ENCODE measurements at places on chromosomes 2 and 18.

DNA sequence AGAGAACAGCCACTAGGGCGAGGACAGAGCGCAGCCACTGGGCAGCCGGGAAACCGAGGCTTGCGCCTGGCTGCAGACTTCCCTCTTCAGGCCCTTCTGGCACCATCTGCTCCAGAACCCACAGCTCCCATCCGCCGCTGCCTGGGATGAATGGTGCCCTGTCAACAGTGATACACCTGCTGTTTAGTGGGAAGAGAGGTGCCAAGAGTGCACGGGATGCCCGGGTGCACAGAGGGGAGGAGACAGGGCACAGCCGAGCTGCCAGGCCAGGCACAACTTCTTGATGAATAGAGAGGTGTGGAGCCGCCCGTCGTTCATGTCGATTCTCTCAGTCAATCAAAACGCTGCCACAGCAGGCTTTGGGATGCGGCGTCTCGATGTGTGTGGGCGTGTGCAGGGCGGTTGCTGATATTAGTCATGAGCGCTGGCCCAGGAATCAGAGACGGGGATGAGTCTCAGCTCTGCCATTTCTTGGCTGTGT lies 39.5 kb downstream of the RRM2 start:
- DNase-seq: no peak

- no peak for DNase-seq
Observed at GRCh38 chr18:77223221-77223639, 26.4 kb upstream of the GALR1 start.

GRCh38 chr2:190636361-190636760 lies 12.5 kb upstream of the NAB1 start:
- no peak for DNase-seq

- DNase-seq: no peak
Observed at GRCh38 chr2:189483980-189484740, 42.9 kb downstream of the WDR75 start.

DNA sequence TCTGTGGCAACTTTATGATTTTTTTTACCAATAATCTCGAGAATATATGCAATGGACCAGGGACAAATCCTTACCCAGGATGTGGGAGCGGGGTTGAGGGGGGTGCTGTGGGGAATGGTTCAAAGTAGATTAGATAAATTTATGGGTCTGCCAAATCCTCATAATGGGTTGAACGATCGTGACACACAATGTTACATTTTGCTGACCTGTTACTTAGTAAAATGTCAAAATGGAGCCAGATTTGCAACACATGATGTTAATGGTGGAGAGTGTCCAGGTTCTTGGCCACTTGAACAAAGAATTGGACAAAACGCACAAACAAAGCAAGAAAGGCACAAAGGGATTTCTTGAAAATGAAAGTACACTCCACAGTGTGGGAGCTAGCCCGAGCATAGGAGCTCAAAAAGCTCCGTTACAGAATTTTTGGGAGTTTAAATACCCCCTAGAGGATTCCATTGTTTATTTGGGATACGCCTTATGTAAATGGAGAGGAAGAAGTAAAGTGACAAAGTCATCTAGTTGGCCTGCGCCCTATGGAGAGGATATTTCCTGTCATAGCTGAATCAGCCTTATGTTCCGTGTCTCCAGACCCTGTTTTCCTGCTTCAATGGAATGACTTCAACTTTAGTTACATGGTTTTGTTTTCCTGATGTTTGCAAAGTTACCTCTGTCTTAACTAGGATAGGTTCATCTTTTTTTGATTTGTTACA lies 776.0 kb downstream of the DCC start:
- DNase-seq: no peak

- DNase-seq: no peak
Observed at GRCh38 chr2:43057026-43057741, 169.2 kb downstream of the ZFP36L2 start.

DNA sequence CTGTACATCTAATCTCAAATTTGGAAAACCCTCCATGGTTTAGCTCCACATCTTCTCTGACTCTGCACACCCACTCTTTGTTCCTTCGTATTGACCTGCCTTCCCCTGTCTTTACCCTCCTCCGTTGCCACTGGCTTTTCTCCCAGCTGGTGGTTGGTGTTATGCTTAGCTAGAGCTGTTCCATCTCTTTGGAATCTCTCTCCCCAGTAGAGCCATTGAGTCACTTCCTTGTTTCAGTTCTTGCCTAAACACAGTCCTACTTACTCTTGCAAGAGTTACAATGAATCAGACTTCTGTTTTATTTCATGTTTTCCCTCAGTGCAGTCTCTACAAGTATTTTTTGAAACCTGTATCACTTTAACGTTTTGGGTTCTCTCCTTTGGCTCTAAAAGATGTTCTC lies 263.9 kb downstream of the LTBP1 start:
- no peak for DNase-seq

GRCh38 chr2:227462972-227463931 lies 8.7 kb upstream of the AGFG1 start:
- no peak for DNase-seq

GRCh38 chr18:45328811-45329210 lies 286.5 kb upstream of the SLC14A2 start:
- DNase-seq: no peak

DNA sequence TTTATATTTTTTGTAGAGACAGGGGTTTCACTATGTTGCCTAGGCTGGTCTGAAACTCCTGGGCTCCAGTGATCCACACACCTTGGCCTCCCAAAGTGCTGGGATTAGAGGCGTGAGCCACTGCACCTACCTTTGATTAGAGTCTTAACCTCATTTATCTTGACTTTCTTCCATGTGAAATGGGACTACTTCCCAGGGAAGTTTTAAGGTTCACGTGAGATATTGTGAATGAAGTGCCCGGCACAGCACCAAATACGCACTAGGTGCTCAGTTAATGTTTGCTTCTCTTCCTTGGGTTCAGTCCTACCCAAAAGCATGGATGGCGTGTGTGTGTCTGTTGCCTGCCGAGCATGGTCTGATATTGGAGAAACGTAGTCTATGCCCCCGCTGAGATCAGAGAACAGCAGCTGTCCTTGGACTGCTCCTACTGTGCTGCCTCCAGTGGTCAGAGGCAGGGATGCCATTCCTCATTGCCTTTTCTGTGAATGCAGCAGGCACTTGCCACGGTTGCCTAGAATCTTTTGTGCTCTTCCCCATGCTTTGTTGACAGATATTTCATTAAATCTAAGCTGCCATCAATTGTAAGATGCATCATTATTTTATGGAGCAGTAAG lies 12.3 kb upstream of the TFCP2L1 start:
- no peak for DNase-seq

DNA sequence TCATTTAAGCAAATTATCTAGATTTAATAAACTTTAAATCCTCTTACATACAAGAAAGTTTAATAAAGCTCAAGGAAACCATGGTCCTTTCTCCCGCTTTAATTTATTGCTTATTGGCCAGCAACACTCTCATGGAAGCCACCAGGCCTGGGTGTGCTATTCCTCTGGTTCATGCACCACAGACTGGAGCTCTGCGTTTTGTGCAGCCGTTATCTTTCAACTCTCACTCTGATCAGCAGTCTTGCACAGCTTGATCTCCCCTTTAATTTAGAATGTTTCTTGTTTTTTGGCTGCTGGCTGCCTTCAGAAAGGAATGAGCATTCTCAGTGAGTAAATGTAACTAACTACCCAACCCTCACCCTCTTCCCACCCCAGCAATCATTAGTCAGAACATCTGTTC lies 318.7 kb downstream of the MEIS1 start:
- no peak for DNase-seq

- no peak for DNase-seq
Observed at GRCh38 chr18:35431374-35431741, 54.2 kb upstream of the ZNF396 start.

- no peak for DNase-seq
Observed at GRCh38 chr2:112846031-112846430, 9.5 kb upstream of the IL1B start.

DNA sequence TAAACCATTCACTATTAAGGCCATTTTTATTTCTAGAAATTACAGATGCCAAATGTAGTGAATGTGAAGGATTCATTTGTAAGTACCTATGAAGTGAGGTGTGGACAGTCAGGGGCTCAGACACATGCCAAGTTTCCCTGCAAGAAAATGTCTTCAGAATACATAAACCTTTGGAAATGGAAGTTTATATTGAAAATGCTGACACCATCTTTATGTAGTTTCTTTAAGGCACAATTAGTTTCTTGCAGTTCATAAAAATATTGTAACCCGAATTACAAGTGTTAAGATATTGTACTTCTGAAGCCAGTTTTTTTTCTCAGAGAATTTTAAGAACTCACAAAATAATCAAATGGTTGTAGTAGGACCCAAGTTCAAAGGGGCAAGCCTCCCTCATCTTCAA lies 66.1 kb upstream of the LYPD1 start:
- no peak for DNase-seq

GRCh38 chr2:157164891-157165290 lies 92.6 kb upstream of the GALNT5 start:
- no peak for DNase-seq

DNA sequence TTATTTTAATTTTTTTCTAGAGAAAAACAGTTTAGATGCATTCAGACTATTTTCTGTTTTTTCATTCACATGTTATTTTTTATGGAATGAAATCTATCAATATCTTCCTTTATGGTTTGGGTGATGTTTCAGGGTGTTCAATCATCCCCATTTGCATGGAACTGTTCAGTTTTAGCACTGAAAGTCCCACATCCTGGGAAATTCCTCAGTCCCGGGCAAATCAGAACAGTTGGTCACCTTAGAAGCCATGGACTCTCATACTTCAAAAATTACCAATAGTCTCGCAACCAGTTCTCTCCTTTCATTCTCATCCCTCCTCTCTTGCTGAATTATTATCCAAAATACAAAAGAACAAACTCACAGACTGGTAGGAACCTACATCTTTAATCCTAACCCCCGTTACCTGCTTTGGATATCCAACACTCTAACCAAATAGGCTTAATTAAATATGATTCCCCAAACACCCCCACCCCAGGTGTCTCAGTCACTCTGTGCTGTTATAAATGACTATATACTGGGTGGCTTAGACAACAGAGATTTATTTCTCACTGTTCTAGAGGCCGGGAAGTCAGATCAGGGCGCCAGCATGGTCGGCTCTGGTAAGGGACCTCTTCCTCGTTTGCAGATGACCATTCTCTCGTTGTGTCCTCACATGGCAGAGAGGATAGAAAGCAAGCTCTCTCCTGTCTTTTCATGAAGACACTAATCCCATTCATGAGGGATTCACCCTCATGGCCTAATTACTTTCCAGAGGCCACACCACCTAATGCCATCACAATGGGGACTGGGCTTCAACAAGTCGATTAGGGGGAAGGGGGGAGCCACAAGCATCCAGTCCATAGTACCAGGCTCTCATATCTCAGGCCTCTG lies 57.7 kb upstream of the SLC1A4 start:
- no peak for DNase-seq

DNA sequence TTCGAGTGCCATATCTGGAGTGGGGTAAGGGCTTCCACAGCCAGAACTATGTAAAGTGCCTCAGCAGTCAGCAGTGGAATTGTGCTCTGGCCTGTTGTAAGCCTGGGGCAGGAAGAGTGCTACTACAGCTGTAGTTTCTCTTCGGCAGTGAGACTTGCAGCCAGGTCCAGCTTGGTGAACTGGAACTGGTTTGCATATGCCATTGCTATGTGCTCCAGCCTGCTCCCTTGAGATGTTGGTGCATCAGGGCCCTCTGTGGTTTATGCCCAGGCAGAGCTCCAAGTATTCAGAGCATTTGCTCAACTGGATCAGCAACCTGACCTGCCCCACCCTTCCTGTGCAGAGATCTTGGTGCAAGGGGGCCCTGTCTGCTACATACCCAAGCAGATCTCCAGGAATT lies 47.8 kb downstream of the ZNF804A start:
- DNase-seq: no peak

GRCh38 chr18:74895686-74896085 lies 298.0 kb downstream of the ZNF407 start:
- no peak for DNase-seq

DNA sequence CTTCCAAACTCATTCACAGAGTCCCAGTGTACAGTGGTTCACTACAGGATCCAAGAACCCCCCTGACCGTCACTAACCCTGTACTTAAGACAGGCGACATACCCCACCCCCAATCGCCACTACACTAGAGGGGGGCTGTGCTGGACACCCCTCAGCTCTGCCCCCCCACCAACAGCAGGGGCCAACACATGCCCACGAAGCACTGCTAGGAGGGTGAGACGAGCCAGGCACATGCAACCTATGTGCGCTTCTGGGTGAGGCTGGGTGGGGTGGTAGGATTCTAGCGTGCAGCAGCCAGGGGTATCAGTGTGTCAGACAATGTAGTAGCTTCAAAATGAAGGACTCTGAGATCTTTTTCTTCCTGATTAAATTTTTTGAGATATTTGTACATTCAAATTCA lies 67.8 kb downstream of the UXS1 start:
- DNase-seq: no peak

DNA sequence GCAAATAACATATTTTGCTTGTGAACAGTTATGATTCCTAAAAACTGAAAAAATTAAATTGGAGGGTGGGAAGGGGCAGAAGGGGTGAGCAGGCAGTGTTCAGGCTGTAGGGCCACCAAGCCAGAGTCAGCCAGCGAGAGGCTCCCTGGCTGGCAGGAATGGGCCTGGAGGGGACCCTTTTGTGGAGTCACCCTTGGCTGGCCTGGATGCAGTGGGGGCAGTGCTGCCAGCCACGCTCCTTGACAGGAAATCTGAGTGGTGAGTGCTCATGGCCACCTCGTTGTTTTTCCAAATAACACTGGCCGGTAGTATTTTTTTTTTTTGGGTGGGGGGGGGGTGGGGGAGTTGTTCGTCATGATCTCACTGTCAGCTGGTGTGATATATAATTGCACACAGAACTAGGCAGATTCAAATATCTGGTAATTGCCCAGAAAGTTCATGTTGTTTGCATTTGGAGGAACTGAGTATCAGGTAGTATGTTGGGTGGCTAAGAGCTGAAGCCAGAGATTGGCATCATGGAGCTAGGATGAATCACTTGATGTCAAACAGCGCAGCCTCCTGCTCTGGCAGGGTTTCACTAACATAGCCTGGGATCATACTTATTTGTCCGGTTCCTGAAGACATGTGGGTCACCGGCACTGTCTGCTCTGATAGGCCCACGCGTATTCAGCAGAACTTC lies 160.0 kb downstream of the PTGR3 start:
- DNase-seq: no peak

DNA sequence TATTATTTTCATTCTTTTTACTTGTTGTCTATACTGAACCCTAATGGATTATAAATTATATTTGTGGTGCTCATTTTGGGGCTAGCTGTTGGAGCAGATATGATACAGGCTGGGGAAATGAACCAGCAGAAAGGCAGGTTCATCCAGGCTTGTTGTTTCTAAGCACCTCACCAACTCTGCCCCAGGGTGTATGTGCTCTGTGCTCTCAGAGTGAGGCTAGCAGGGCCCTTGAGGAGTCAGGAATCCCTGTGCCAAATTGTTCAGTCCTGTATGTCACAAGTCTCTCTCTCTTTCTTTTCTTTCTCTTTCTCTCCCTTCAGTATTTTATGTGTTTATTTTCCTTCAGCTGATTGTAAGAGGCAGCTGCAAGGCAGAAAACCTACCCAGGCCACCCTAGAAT lies 181.1 kb upstream of the DPP10 start:
- DNase-seq: no peak

Measured in activated CD8-positive, alpha-beta memory T cell treated with anti-CD3 and anti-CD28 coated beads for 1 hour (primary cell).